ENCODE measurements at places on chromosomes 7 and 10.
A peak's percentile ranks its signal among the peaks of the same experiment; 100 is the strongest.

DNA sequence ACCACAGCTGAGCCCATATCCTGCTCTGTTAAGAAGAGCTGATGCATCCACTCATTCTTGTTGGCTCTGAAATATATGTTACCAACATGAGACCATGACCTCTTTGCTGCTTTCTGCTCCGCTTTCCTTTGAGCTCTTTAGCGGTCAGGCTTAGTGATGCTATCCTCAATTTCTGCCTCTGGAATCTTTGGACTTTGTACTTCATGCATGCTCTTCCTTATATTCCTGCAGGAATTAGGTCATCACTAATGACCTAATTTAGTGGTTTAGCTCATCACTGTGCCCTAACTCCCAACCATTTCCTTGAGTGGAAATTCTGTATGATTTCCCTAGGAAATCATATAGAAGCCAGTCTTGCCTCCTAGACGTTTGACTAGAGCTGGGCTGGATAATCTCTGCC lies 119.5 kb downstream of the AOAH start:
- DNase-seq: peak; percentile 95

DNA sequence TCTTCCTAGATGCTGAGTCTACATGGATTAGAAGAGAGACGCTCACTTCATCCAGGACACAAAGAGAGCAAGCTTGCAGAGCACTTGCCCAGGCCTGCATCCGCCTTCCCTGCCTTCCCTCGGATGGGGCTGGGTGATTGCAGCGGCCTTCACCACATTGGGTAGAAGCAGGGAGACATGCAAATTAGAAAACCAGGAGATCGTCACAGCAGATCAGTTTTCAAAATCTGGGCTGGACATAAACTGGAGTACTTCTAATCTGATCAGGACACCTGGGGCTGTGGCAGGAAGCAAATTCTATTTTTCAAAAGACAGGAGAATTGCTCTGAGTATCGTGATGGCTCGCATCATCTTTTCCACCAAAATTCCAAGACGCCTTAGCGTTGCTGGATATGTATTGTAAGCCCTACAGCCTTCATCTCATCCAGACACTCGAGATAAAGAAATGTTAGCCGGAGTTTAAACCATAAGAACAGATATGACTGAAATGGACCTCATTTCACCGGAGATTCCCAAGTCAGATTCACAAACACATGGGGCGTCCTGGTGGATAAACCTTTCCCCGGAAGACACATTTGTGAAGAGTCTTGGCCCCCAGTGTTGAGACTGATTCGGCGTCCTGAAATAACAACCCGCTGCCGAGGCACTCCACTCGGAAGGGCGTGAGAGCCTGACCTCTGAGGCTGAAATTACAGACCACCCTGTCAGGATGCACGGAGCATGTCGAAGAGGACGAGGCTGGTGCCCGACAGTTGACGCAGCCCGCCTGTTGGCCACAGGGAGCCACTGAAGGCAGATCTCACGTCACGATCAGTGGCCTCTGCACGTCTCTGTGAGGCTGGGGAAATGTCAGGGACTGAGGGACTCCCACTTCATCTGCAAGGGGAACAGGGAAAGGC lies 91.2 kb upstream of the PARD3 start:
- DNase-seq: peak; percentile 72

GRCh38 chr10:80700760-80701444 lies 163.2 kb downstream of the SH2D4B start:
- DNase-seq: no peak

GRCh38 chr10:128018691-128019090 lies 107.5 kb downstream of the MKI67 start:
- DNase-seq: no peak

GRCh38 chr10:19111501-19112267 lies 63.1 kb downstream of the MALRD1 start:
- DNase-seq: no peak

DNA sequence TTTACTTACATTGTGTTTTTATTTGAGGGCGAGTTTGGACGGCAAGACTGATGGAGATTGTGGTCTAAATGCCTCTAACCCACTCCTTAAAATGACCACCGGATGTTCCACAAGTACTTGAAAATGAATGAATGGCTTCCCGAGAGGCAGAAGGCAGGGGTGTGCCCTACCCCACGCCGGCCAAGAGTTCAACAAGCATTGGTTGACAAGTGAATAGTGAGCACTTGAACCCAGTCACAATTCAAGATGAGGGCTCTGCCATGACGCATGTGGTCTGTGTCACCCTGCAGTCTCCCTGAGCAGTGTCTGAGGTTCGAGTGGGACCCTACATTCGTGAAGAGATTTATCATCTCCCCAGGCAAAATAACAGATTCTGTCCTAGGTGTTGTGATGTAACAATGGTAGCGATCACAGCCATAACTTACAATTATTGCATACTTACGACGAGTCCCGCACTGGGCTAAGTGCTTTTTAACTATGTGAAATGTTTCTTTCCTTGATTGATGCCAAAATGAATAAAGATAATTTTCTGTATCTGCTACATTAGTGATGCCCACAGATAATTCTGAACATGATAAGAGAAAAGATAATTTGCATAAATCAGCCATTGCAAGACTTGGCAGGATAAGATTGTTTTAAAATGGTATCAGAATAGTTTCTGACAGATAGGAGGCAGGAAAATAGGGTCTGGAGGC lies 305.4 kb downstream of the WDR37 start:
- DNase-seq: no peak

- no peak for DNase-seq
Observed at GRCh38 chr7:69577221-69577620, 21.1 kb upstream of the AUTS2 start.

DNA sequence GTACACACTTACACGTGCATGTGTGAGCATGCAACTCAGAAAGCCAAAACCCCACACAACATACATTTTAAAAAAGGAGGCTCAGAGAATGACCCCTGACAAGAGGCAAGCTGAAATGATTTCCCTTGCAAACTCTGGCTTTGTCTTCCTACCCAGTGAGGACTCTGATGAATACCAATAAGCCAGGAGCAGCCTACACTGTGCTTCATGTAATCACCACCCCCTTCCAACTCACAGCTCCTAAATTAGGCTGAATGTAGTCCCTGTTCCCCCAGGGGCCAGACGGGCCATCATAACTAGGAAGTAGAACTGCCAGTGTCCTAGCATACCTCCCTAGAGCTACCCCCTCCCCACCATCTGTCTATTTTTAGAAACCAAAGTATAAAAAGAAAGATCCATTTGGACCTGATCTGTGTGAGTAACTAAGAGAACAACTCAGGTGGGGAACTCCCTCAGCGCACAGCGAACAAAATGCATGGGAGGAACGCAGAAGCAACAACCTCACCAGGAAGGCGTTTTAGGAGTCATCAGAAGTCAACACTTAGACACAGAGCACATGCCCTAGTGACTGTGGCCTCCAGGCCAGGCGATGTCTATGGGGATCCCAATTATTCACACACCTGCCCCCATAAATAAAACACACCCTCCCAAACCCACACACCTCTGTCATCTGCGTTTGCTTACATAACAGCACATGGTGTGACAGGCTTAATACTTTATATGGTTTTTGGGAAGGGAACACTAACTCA lies 1.9 kb downstream of the DGKI start:
- no peak for DNase-seq

- no peak for DNase-seq
Observed at GRCh38 chr7:85521108-85521694, 334.3 kb upstream of the SEMA3D start.

- DNase-seq: no peak
Observed at GRCh38 chr7:55021053-55021452, 2.2 kb downstream of the EGFR start.

DNA sequence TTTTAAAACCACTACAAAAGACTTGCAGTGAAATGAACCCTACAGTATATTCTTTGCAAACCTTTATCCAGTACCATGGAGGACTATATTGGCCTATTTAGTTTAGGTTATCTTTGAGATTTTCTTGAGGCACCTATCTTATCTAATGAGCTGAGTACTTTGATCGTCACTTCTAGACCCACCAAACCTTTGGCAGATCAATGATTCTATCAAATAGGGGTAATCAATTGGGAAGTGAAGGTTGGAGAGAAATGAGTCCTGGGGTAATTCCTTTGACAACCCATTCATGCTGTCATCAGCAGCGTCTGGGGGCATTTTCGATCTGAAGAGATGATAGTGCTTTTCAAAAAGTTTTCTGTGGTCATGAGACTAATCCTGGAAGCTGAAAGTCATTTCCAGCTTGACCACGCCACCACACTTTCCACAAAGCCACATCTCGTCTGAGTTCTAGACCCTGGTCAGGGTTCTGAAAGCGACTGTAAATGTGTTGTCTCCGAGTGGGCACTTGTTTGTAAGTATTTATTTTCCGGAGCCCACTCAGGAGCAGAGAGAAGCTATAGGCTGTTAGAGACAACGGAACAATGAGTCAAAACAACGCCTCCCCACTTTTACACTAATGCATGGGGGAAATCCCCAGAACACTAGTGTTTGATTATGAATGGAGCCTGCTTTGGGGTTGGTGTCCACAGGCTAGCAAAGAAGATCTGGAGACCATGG lies 4.8 kb downstream of the EGR2 start:
- DNase-seq: no peak

- DNase-seq: peak; percentile 13
Observed at GRCh38 chr7:40057292-40057691, 77.1 kb downstream of the MPLKIP start.

GRCh38 chr10:132974886-132975830 lies 32.8 kb upstream of the CFAP46 start:
- DNase-seq: no peak

DNA sequence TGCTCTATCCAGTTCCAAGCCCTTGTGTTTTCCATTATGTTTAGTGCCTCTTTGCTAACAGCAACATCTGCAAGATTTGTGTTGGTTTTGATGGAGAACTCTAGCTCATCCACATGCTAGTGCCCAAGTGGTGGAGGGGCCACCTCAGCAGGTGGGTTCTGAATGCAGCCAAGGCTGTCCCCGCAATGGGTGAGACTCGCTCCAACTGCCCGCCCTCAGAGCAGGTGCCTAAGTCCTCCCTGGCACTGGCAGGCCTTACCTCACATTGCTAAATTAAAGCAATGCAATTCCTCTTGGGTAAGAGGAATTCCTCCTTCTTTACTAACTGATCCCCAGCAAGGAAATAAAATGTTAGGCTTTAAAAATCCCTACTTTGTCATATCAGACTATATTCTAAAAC lies 146.8 kb downstream of the ADCY1 start:
- DNase-seq: no peak

DNA sequence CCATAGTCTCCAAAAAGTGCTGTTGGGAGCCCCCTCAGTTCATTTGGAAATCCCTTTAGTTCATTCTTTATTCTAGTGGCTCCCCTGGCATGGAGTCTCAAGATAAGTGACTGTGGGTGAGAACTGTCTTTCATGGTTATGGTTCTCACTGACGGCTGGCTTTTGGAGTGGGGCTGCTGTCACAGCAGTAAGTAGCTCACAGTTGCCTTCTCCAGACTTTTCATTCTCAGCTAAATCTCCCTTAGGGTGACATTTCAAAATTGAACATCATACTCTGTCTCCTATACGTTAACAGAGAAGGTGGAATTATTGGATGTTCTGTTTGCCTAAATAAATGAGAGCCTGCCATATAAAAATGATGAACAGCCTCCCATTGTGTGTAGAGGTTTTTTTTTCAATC lies 58.7 kb downstream of the PLPP4 start:
- no peak for DNase-seq

GRCh38 chr7:91416155-91416865 lies 152.1 kb downstream of the FZD1 start:
- DNase-seq: no peak

- no peak for DNase-seq
Observed at GRCh38 chr7:31583942-31584341, 70.1 kb downstream of the ITPRID1 start.

GRCh38 chr10:14052931-14053330 lies 277.8 kb downstream of the FRMD4A start:
- no peak for DNase-seq

DNA sequence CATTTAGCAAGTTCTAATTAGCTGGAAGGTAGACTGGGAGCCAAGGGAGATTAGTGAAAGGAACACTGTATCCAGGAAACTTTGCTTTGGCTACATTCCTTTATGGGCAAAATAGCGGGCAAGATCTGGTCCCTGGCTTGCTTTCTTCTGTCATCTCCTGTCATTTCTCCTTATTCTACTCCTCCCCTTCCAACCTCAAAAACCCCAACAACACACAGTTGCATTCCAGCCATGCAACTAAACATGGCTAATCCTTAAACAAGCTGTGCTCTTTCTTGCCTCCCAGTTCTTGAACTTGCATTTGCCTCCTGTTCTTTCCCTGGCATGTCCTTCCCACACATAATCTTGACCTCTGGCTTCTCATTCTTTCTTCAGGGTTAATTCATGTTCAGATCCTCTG lies 59.5 kb upstream of the CDCA7L start:
- no peak for DNase-seq

- DNase-seq: no peak
Observed at GRCh38 chr10:94303929-94304328, 58.8 kb downstream of the NOC3L start.

DNA sequence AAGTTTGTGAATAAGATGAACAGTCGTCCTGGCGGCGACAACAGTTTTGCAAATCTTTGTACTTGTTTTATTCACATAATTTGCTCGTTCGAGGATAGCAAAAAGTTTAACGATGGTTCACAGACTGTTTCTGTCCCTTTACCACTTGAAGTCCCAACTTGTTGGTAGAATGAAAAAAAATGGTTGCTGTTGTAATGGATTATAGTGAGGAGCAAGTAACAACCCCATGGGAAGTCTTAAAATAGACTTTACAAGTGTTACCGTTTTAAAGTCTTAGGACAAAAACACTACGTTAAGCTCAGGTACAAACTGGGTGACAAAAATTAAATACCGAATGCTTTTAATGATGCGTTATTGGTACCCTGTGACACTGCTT lies 589 bp downstream of the LSM8 start:
- peak; percentile 18 for DNase-seq

DNA sequence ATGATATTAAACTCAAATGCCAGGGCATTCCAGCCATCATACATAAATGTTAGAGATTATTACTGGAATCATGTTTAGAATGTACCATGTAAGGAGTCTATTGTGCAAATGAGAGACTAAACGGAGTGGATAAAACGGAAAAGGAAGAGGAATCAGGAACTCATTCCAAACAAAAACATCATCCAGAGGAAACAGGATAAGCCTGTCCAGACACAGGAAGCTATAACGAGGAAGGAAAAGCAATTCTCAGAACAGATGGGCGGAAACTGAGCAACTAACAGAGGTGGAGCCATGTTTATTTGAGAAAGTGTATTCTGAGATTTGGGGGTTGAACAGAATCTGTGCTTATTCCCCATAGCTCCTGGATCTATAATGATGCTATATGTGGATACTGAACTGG lies 52.3 kb upstream of the TRIM24 start:
- DNase-seq: no peak

- no peak for DNase-seq
Observed at GRCh38 chr7:132087421-132087820, 488.8 kb downstream of the PLXNA4 start.

GRCh38 chr7:13822678-13823077 lies 166.8 kb downstream of the ETV1 start:
- no peak for DNase-seq

GRCh38 chr10:110200503-110200902 lies 6.9 kb upstream of the MXI1 start:
- DNase-seq: no peak

GRCh38 chr10:64148607-64149006 lies 627.4 kb downstream of the REEP3 start:
- no peak for DNase-seq

All from kidney tubule cell (primary cell).